ENCODE measurements at places on chromosomes 6 and 20. TPM values are rescaled to one million over a fixed set of nuclear protein-coding genes. Genes with fewer than 3 reads are reported as not detected.

The MYLK4 gene
- 0.35 TPM for total RNA-seq

The NKX2-4 gene
- not detected for total RNA-seq

The LTV1 gene
- total RNA-seq = 17.4 TPM

The ABCC10 gene
- 22.9 TPM for total RNA-seq

The PBOV1 gene
- not detected for total RNA-seq

The ANGPT4 gene
- 0.05 TPM for total RNA-seq

The LPA gene
- not detected for total RNA-seq

The VIP gene
- total RNA-seq = 10.9 TPM

The MCHR2 gene
- total RNA-seq = not detected

The SRXN1 gene
- total RNA-seq = 20.8 TPM

The KCNQ5 gene
- 0.22 TPM for total RNA-seq

The TMEM217 gene
- total RNA-seq = 0.62 TPM

The PRKN gene
- 3.7 TPM for total RNA-seq

The SLC17A1 gene
- not detected for total RNA-seq

The LY6G5B gene
- 9.0 TPM for total RNA-seq

The PLCB4 gene
- 39.5 TPM for total RNA-seq

The SLC16A10 gene
- total RNA-seq = 7.3 TPM

The C6orf58 gene
- total RNA-seq = not detected

The PTPRT gene
- 0.12 TPM for total RNA-seq

The TRDN gene
- not detected for total RNA-seq

The KIF3B gene
- 49.2 TPM for total RNA-seq

The KIFC1 gene
- 15.8 TPM for total RNA-seq

The SNAP91 gene
- 0.45 TPM for total RNA-seq

The BPIFB2 gene
- total RNA-seq = 0.35 TPM

The FBXL4 gene
- total RNA-seq = 16.1 TPM

The KCNK17 gene
- not detected for total RNA-seq

The PTCHD4 gene
- total RNA-seq = not detected

The ZC2HC1B gene
- not detected for total RNA-seq

The TFAP2A gene
- 0.99 TPM for total RNA-seq

The SSTR4 gene
- not detected for total RNA-seq

The OR2B6 gene
- total RNA-seq = 0.47 TPM
